ENCODE measurements at places on chromosomes 12 and 14.

GRCh38 chr12:130468700-130469245, 131.1 kb downstream of the PIWIL1 start:
- DNase-seq = no peak

DNA sequence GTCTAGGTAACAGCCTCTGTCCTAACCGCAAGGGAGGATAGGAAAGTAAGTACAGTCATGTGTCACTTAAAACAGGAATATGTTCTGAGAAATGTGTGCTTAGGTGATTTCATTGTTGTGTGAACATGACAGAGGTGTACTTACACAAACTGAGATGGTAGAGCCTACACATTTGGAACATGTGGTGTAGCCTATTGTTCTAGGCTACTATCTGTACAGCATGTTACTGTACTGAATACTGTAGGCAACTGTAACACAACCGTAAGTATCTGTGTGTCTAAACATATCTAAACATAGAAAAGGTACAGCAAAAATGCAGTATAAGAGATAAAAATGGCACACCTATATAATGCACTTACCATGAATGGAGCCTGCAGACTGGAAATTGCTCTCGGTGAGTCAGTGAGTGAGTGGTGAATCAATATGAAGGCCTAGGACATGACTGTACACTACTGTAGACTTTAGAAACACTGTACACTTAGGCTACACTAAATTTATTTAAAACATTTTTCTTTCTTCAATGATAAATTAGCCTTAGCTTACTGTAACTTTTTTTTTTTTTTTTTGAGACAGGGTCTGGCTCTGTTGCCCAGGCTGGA, 13.2 kb upstream of the MDM2 start:
- DNase-seq = no peak

DNA sequence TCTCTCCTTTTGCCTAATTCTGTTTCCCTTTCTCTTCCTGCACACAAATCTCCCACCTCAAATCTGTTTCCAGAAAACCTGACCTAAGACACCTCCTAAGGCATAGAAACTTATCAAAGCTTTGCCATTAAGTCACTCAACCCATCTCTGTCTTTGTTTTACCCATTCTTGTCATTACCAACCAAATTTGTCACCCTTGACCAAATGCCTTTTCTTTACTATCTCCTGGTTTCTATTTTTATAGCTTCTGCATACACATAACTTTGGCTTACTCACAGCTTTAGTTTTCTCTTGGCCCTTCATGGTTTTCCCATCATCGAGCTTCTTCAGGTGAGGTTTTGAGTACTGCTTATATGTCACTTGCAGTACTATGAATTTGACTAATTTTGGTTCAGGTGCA, 184.2 kb downstream of the BCAT1 start:
- DNase-seq = no peak

GRCh38 chr12:48882972-48883304, 17.3 kb upstream of the RND1 start:
- no peak for DNase-seq

DNA sequence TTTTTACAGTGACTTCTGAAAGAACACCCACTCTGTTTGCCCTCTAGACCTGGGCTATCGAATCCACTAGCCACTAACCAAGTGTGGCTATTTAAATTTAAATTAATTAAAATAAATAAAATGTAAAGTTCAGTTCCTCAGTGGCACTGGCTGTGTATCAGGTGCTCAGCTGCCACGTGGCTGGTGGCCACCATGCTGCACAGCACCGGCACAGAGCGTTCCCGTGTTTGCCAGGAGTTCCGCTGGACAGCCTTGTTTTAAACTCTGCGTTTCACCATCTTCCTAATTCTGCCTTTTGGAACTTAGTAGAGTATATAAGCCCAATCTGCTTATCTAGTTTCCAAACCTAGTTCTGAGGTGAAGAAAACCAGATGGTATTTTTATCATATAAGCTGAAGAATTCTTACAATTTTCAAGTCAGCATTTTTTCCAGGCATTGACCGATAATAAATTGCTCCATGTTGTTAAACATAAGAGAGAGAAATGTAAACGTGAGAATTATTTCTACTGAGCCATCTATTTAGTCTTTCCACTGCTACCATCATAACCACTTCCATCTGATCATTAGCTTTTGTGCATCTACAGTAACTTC, 339.0 kb downstream of the CACNA1C start:
- DNase-seq = no peak

- DNase-seq = no peak
Observed at GRCh38 chr12:51797301-51797700, 51.2 kb downstream of the FIGNL2 start.

DNA sequence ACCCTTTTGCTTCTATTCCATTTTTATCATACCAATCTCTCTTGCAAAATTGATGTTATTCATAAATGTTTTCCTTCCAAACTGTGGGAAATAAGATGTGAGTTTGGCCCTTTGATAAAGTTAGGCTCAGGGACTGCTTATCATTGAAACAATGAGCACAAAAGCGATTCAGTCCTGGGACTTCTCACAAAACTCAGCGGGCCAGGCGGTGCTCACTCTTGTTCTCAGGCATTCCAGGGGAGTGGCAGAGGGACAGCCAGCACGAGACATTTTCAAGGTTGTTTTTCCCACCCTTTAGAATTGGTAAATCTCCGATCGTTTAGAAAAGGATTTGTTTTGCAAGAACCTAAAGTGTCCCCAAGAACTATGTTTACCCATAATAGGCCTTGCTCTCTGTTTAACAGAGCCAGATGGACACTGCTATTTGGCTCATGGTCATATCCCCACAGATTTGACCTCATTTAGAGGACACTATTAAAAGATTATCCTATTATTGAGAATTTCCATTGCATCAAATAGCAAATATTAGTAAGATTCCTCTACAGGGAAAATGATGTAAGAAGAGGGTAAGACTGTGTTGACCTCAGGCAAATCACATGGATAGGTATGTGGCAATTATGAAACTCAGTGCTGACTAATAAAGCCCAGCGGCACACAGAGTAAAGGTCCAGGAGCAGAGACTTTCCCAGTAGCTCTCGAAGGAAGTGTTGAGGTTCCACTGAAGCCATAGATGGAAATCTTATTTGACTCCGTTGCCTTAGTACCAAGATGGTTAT, 102.7 kb upstream of the USP44 start:
- peak; percentile 46 for DNase-seq

- DNase-seq = no peak
Observed at GRCh38 chr14:68965261-68965761, 13.8 kb downstream of the ACTN1 start.

GRCh38 chr12:117015811-117016210, 83.4 kb downstream of the TESC start:
- no peak for DNase-seq

DNA sequence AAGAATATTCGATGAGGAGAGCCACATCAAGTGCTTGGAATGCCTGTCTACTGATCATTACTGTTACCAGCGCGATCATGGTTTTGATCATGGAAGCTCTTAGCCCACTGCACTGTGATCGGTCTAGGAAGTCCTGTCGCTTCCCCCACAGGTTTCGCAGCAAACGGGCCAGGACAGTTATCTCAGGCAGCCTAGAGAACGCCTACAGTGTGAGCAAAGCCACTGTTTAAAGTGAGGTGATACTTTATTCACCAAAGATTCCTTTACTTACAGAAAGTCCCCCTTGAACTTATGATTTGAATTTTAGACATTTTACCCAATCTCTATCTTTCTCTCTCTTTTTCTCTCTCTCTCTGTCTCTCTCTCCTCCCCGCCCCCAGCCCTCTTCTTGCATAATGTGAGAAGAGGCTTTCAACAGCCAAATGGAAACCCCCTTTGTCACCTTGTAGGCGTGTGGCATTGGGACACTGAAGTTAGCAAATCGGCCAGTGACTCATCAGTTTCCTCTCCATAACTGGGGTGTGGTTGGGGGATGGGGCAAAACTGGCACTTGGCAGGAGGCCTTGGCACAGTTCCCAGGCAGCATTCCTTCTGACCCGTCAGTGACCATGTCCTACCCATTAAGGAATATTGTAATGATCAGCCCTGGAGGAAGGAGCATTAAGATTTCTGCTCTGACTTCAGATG, 214.8 kb downstream of the CHST11 start:
- DNase-seq = peak; percentile 92

DNA sequence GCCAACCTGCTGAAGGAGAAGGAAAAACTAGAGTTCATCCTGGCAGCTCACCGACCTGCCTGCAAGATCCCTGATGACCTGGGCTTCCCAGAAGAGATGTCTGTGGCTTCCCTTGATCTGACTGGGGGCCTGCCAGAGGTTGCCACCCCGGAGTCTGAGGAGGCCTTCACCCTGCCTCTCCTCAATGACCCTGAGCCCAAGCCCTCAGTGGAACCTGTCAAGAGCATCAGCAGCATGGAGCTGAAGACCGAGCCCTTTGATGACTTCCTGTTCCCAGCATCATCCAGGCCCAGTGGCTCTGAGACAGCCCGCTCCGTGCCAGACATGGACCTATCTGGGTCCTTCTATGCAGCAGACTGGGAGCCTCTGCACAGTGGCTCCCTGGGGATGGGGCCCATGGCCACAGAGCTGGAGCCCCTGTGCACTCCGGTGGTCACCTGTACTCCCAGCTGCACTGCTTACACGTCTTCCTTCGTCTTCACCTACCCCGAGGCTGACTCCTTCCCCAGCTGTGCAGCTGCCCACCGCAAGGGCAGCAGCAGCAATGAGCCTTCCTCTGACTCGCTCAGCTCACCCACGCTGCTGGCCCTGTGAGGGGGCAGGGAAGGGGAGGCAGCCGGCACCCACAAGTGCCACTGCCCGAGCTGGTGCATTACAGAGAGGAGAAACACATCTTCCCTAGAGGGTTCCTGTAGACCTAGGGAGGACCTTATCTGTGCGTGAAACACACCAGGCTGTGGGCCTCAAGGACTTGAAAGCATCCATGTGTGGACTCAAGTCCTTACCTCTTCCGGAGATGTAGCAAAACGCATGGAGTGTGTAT, 2.4 kb downstream of the FOS start:
- DNase-seq = no peak

Data from stimulated activated effector memory CD8-positive, alpha-beta T cell treated with anti-CD3 and anti-CD28 coated beads, Interleukin-12 subunit alpha, Interleukin-12 subunit beta, amount 100 ng/mL, for 72 hours (primary cell).